ENCODE measurements at places on chromosomes 6 and 20.

DNA sequence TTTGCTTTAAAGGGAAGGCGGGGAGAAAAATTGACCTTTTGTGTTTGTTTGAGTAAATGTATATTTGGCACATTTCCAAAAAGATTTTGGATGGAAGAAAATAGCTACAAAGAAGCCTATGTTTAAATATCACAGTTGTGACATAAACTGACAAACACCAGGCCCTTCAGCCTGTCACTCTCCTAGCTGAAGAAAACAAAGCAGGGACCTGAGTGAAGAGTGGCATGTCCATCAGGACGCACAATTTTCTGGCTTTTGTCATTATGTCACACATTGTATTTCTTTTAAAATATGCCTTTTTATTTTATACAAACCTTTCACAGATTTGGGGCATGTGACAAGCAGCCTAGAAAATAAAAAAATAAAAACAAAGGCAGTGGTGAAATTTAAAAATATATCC lies 241.2 kb downstream of the OGFRL1 start:
- DNase-seq: no peak

GRCh38 chr20:18477821-18478220 lies 10.6 kb downstream of the POLR3F start:
- no peak for DNase-seq

DNA sequence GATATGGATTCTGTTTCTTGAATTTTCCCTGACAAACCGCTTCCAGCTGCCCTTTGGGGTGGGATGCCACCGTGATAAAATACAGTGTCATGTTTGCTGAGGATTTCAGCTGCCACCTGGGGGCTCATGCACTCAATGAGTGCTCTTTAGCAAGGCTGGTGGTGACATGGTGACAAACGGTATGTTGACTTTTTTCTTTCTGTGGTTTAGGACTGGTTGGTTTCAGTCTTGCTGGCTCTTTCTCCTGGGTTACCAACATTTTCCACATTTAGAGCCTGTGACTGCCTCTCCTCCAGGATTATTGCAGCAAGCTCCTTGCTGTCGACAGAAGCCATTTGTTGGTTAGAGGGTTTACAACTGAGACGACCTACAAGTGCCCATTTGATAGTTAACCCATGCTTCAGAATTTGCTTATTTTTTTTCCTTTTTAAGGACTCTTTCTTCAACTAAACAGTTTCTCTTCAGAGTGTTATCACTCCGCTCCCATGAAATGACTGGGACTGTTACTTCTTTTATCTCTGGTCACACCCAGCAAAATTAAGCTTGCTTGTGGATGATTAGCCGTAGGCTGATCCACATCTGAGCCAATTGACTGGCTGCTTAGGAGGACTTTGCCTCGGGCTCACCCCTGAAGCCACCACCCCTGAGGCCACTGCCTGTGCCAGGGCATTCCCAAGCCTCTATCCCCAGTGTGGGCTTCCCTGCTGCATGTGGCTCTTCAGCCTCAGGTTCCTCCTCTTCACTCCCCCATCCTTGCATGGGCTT lies 48.4 kb upstream of the CDYL start:
- DNase-seq: no peak

- DNase-seq: peak; percentile 64
Measured at GRCh38 chr6:109687271-109687761, 3.7 kb downstream of the AK9 start.

DNA sequence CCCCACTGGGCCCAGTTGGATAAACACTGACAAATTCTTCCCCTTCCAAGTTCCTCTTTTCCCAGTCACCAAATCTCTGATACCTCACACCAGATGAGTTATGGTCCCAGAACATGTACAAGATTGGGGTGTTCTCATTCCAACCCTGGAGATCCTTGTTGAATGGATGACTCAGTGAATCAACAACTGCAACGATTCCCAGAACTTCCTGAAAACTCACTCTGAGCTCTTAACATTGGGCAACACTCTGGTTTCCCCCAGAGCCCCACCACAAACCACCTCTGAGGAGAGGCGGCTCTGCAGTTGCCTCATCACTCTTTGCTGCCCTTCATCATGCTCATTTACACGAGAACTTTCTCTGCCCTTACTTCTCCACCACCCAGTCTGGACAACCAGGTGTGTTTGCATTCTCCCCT lies 115.2 kb downstream of the MRPL14 start:
- no peak for DNase-seq

DNA sequence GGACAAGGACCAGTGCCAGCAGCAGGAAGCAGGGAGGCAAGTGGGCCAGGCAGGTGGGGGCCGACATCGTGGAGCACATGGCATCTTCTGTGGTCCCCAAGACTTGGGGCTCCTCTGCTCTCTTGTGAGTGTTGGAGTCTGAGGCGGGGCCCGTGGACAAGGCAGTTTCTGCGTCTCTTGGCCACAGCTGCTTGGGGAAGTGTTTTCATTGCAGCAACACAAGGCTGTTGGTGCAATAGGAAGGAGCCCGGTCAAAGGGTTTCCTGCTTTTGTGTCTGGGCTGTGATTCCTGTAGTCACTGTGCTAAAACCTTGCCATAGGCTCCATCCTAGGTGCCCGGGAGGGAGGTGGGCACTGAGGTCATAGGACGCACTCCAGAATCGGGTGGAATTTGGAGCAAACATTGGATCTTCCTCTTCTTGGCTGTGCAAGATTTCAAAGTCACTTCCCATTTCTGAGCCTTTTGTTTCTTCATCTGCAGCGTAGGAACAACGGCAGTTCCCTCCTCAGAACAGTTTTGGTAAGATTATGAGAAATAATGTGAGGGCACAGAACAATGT lies at the start of gene SIRPB2:
SIRPB2 (minus strand) TSS at position 140 of the 560 bp plus-strand sequence; CDS start at position 79, 61 bp downstream.
- DNase-seq: no peak

DNA sequence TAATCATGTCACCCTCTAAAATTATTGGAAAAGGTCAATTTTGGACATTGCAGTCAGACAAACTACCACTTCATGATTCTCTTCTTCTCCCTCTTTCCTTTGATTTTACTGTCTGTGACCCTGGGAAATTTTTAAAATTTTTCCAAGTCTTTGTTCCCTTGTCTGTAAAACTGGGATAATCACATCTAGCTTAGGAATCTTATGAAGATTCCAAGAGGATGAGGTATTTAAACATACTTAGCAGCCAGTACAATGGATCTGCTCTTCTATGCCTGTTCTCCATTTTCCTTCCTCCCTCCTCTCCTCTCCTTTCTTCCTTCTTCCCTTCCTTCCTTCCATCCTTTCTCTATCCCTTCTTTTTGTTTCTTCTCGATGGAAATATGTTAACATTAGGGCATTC lies 651.6 kb upstream of the MARCKS start:
- DNase-seq: no peak

DNA sequence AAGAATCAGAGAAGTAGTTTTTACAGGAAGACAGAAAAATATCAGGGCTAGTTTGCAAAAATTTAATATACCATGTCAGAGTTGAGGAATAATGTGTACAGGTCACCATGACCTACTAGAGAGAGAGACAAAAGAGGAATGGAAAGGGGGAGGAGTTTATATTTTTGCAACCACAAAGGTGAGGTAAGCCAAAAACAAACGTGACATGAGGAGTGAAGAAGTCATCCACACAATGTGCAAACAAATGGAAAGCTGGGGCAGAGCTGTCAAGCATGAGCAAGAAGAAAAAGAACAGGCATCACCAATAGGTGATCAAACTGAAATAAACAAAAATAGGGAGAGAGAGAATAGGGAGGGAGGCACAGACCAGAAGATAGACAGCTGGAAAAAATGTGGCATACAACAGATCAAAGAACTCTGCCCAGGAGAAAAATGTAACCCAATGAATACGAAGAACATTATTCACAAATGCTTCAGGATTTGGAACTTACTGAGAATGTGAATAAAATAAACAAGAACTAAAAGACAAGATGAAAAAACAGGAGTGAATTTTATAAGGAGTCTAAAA lies 15.5 kb downstream of the RARS2 start:
- DNase-seq: no peak

GRCh38 chr20:4161401-4162251 lies 146.3 kb upstream of the RNF24 start:
- peak; percentile 84 for DNase-seq

- no peak for DNase-seq
Measured at GRCh38 chr6:115362234-115362633, 698.5 kb downstream of the FRK start.

- no peak for DNase-seq
Measured at GRCh38 chr6:142225552-142225951, 76.3 kb upstream of the ADGRG6 start.

- peak; percentile 26 for DNase-seq
Measured at GRCh38 chr6:27471365-27472115, 1.4 kb downstream of the ZNF184 start.

GRCh38 chr6:37311741-37312473 lies 41.9 kb upstream of the RNF8 start:
- DNase-seq: peak; percentile 20

GRCh38 chr6:143743301-143744166 lies 65.8 kb downstream of the PHACTR2 start:
- peak; percentile 9 for DNase-seq

DNA sequence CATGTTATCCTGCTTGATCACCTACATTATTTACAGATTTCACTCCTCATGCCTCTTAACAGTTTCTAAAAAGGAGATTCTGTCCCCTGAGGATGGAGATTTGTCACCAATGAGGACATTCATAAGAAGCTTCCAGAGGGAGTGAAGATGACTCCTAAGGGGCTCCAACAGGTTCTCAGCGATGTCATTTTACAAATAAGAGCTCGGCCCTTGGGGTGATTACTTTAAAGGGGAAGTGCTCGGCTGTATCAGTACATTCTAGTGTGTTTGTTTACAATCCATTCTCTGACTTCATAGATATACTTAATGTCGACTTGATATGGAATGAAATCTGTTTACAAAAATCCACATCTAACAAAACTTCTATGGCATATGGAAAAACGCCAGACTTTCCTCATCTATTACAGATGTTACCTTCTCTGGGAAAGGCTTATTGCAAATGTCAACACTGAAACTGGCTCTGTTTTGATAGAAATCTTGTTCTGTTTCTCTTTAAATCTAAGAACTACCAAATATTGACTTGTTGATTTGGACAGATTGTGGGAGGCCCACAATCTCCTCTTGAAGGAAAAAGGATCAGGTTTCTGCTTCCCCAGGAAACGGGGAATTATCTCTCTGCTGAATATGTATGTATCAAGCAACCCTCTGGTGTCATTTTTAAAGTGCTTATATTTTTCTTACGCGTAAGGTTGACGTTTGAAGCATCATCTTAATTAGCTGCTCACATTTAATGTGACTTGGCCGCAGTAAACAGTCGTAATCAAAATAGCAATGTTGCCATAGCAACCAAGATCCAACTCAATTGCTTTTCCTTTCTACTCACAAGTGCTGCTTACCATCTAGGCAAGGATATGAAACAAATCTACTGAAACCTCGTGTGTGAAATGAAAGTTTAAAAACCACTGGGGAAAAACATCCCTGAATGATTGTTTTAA lies 95.7 kb downstream of the SHLD1 start:
- peak; percentile 89 for DNase-seq

GRCh38 chr6:34044945-34045595 lies 100.8 kb downstream of the GRM4 start:
- DNase-seq: no peak

- DNase-seq: no peak
Measured at GRCh38 chr20:36086767-36087166, 67.8 kb upstream of the EPB41L1 start.

DNA sequence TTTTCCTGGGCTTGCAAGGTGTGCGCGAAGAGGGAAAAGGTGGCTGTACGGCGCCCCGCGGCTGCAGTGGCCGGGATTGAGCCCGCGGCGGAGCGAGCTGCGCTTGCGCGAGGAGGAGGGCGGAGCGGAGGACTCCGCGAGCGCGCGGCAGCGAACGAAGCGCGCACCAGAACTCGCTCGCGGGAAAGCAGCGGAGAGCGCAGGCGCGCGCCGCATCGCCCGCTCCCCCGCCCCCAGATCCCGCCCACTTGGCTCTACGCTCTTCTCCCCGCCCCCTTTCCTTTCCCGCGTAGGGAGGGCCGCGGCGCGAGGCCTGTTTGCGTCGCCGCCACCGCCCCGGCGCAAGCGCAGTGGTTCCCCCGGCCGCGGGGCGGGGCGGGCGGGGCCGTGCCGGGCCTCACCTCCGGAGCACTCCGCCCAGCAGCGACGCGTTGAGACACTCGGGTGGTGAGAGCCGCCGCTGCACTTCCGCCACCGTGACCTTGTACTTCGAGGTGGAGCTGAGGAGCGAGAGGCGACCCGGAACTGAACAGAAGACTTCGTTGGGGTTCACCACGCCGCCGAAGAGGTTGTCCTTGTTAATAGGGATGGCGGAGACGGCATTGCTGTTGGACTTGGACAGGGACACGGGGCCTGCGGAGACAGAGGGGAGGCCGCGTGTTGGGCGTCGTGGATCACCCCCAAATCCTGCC lies 10.6 kb downstream of the TFAP2A start:
- peak; percentile 97 for DNase-seq

- no peak for DNase-seq
Measured at GRCh38 chr6:15461127-15461944, 201.5 kb downstream of the DTNBP1 start.

GRCh38 chr6:158958504-158959386 lies 41.3 kb downstream of the RSPH3 start:
- no peak for DNase-seq

Data from NCI-H2171 treated with DMSO at 0.1 percent for 48 hours (cell line).